ENCODE measurements at places on chromosomes 7 and 10.

- DNase-seq, result no peak
Observed at GRCh38 chr10:79145174-79145483, 76.4 kb downstream of the ZMIZ1 start.

GRCh38 chr7:37476881-37477450, 28.3 kb upstream of the ELMO1 start:
- no peak for DNase-seq

DNA sequence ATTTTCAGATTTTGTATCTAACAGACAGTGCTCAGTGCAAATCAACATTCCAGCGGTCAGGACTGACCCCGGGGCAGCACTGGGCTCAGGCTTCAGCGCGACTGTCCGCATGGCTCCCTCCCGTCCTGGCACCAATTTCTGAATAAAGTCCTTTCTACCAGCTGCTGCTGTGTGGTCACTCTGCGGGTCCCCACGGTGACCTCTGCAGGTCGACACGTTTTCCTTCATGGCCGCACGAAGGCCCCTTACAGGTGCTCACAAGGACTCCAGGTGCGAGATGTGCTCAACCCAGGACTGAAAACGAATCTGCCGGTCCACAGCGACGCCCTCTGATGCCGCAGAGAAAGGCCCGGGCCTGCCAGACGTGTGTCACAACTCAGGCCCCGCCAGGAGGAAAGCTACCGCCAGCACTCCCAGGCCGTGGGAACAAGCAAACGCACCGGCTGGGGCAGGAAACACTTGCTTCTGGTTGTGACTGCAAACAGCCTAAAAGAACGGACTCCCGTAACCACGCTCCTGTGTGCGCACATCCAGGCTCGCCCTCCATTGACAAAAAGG, 3.7 kb upstream of the UTF1 start:
- no peak for DNase-seq

- DNase-seq, result peak; percentile 73
Observed at GRCh38 chr10:46282842-46283574, 3.8 kb upstream of the ANTXRL start.

GRCh38 chr10:23342213-23342884, 2.2 kb downstream of the C10orf67 start:
- no peak for DNase-seq

GRCh38 chr10:133040198-133040597, 47.5 kb upstream of the ADGRA1 start:
- DNase-seq, result no peak

- no peak for DNase-seq
Observed at GRCh38 chr10:101080933-101081931, 19.4 kb downstream of the KAZALD1 start.

GRCh38 chr10:49679480-49679893, at the start of gene C10orf53:
C10orf53 (plus strand) TSS chr10:49679651; CDS start chr10:49679698, 47 bp downstream.
- peak; percentile 86 for DNase-seq
